LHCN-M2 (cell line): ENCODE measurements at places on chromosomes 3 and 15.
A peak's percentile ranks its signal among the peaks of the same experiment; 100 is the strongest.

DNA sequence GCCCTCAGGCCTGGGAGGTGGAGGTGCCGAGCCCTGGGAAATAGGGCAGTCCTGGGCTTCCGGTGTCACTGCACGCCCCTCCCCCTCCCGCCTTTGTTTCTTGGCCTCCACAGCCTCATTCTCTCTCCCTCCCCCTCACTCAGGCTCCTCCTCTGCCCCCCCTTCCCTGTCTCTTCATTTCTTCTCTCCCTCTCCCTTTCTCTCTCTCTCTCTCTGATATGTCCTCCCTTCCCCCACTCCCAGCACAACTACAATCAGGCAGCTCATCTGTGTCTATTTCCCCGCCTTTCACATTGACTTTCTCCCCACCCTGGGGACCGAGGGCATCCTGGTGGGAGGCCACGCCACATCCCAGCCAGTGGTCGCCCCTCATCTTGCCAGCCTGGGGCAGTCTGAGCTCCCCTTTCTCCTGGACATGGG, 40.2 kb downstream of the IDH2 start:
- DNase-seq: no peak

DNA sequence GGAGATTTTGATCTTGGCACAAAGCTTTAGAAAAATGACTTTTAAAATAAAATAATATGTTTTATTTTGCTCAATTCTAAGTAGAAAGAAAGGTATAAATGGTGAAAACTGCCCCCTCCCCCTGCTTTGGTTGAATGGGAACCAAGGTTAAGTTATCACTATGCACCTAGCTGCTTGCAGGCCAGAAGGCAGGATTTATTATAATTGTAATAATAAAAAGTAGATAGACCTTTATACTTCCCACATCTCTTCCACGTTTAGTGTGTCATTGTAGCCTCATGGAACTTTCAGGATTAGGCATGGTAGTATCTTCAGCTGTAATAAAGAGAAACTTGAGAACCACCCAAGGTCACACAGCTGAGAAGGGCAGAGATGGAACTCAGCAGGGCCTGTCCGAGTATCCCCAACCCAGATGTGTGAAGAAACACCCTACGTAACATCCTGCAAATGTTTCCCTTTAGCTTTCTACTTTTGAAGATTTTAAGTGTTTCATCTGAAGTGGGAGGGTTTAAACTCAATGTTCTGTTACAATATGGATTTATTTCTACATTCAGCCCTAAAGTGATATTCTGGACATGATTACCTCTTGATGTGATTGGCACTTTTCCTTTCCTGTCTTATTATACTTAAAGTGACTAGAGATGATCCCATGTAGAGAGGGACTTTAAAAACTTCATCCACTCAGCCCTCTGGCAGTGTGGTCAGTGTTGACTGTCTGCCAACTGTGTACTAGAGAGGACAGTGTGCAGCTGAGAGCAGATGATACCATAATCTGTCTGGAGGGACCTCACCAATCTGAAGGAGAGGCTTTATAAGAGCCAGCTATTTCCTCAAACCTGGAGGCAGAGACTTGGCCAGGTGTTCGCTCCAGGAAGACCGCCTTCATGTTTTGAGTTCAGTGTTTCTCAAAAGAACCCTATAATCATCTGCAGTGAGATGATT, 282.5 kb upstream of the TRIM42 start:
- DNase-seq: peak; percentile 31

DNA sequence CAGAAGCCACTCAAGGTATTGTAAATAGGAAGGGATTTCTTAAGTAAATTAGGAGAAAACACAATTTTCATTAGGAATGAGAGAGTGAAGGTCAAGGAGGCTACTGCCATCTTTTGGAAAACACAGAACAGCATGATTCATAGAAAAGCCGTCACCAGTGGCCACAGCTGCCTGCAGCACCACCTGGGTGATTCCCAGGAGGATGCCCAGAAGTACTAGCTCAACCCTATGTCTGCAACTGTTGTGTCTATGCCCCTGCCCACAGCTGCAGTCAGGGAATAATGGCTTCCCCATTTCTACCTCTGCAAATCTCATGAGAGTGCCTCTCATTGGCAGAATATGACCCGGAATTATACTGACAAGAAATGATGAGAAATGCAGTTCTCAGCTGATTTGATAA, 300.0 kb downstream of the IGSF11 start:
- no peak for DNase-seq

GRCh38 chr15:52042051-52042851, 23.2 kb downstream of the MAPK6 start:
- DNase-seq: no peak

DNA sequence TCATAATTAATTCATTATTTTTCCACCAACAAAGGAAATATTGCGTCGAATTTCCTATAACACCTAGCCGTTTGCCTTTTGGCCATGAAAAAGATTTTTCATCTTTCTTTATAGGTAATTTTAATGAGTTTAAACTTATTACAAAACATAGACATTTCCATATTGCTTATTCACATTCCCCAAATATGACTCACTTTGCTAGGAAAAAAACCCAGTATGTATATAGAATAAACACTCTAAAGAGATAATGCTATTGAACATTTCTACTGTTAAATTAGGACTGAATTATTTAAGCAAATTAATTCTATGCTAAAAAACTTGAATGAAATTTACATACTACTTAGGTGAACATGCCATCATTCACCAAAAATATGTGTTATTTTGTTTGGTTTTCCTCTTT, 16.2 kb downstream of the ZPLD1 start:
- no peak for DNase-seq

GRCh38 chr15:60392986-60393790, 4.6 kb downstream of the ANXA2 start:
- peak; percentile 100 for DNase-seq

- DNase-seq: no peak
Observed at GRCh38 chr15:25944386-25944785, 81.3 kb upstream of the ATP10A start.

- no peak for DNase-seq
Observed at GRCh38 chr15:40285151-40285550, 2.3 kb upstream of the ANKRD63 start.

- no peak for DNase-seq
Observed at GRCh38 chr3:40908612-40909011, 290.7 kb upstream of the CTNNB1 start.
